ENCODE measurements at places on chromosomes 1 and 21.

DNA sequence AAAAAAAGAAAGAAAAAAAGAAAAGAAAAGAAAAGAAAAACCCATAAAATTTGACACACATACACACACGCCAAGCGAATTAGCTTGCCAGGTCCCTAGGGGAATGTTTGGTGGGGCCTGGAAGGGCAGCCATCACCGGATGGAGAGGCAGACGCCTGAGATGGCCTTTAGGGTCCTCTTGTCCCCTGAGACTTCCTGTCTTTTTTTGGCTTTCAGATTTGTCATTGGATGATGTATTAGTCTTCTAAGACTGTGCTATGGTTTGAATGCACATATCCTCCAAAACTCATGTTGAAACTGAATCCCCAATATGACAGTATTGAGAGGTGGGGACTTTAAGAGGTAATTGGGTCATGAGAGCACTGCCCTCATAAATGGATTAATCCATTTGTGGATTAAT, 211.8 kb downstream of the TOMM20 start:
- no peak for DNase-seq

DNA sequence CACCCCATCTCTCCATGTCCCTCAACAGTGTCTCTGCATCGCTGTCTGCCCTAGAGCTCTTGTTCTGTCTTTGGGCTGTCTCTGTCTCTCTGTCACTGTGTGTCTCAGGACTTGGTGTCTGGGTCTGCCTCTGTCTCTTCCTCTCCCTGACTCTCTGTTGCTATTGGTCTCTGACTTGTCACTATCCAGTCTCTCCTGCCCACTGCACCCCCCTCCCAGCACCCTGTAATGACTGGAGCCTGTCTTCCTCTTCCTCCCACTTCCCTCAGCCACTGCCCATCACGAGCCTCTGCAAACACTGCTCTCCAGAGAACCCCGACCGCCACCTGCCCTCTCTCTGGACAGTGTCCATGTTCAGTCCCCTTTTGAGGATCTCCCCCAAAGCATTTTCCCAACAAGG, 12.1 kb downstream of the PEAR1 start:
- DNase-seq: no peak

DNA sequence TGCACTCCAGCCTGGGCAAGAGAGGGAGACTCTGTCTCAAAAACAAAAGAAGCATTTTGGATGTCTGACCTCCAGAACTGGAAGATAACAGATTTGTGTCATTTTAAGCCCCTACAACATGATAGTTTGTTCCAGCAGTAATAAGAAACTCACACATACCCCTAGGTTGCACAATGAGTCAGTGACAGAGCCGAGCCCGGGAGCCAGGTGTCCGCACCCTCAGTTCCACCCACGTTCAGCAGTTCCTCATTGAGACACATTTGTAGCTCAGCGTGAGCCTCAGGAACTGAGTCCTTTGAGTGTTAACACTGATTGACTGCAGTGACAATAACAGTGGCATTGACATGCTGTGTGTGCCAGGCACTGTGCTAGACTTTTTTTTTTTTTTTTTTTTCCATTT, 19.8 kb downstream of the LRRC38 start:
- DNase-seq: no peak

DNA sequence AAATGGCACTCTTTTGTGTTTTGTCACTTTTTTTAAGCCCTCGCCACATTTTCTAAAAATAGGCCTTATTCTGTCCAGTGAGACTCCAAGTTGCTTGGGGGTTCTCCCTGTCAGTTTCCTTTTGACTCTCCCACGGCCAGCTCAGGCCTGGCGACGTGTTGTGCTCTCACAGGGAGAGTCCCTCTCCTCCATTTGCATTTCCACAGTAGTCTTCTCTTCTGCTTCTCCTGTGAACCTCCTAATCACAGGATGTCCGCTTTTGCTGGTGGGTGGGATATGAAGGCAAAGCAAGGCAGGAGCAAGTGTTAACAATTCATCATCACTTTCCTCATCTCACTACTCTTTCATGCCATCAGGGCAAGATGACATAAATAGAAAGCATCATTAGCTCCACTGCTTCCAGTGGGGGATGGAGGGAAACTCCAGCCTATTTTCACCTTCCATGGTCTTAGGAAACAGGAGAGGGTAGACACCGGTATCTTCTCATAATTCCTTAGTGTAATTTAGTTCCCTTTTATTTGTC, 99.8 kb downstream of the INTS7 start:
- no peak for DNase-seq

- no peak for DNase-seq
Measured at GRCh38 chr1:27999055-27999454, 39.3 kb downstream of the XKR8 start.

DNA sequence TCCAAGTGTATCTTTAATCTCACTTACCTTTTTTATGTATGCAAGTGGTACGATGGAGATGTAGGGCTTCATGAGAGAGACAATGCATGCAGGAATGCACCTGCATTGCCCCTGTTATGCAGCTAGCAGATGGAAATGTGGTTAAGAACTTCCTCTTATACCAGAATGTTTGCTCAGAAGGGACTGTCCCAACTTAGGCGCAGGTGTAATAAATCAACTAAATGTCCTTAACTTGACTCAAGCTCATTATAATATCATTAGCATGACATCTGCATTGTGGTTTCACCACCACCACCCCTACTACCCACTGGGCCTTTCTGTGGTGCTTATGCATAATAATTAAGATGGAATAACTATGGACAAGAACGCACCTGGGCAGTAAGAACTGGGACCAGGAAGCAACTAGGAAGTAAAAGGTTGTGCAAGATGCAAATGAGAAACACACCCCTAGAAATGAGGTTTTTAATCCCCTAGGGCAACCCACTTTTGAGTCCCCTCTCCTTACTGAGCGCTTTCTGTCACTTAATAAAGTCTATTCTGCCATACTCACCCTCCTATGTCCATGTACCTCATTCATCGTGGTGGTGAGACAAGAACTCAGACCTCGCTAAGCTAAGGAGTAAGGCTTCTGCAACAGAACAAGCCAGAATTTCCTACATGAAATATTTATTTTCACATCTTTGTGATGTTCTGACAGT, 1103.3 kb upstream of the B3GALT2 start:
- DNase-seq: no peak

- DNase-seq: no peak
Measured at GRCh38 chr1:53111073-53111556, 31.3 kb downstream of the SLC1A7 start.

GRCh38 chr1:25098717-25099116, 133.6 kb downstream of the SYF2 start:
- DNase-seq: no peak

DNA sequence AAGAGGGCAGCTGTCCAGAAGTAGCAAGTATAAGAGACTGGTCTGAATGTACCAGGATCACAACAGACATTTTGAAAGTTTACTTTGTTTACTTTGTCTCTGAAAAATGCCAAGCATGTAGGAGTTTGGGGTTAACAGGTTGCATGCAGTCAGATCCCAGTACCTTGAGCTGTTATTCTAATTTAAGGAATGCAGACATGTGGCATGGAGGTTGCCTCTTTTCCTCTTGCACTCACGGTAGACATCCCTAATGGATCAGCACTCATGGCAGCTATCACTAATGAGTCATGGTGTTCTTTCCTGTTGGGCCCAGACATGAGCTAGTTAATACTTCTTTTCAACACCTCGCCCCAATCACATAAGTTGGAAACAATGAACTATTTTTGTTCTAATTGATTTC, 67.3 kb downstream of the GADD45A start:
- no peak for DNase-seq

- DNase-seq: no peak
Measured at GRCh38 chr1:64928325-64928724, 38.0 kb downstream of the JAK1 start.

- DNase-seq: no peak
Measured at GRCh38 chr1:228669242-228669585, 66.1 kb upstream of the RHOU start.

- no peak for DNase-seq
Measured at GRCh38 chr21:31915566-31915965, 42.7 kb downstream of the HUNK start.

- DNase-seq: no peak
Measured at GRCh38 chr1:29271724-29272123, 35.4 kb downstream of the PTPRU start.

GRCh38 chr1:181712711-181713110, 229.4 kb downstream of the CACNA1E start:
- DNase-seq: no peak

DNA sequence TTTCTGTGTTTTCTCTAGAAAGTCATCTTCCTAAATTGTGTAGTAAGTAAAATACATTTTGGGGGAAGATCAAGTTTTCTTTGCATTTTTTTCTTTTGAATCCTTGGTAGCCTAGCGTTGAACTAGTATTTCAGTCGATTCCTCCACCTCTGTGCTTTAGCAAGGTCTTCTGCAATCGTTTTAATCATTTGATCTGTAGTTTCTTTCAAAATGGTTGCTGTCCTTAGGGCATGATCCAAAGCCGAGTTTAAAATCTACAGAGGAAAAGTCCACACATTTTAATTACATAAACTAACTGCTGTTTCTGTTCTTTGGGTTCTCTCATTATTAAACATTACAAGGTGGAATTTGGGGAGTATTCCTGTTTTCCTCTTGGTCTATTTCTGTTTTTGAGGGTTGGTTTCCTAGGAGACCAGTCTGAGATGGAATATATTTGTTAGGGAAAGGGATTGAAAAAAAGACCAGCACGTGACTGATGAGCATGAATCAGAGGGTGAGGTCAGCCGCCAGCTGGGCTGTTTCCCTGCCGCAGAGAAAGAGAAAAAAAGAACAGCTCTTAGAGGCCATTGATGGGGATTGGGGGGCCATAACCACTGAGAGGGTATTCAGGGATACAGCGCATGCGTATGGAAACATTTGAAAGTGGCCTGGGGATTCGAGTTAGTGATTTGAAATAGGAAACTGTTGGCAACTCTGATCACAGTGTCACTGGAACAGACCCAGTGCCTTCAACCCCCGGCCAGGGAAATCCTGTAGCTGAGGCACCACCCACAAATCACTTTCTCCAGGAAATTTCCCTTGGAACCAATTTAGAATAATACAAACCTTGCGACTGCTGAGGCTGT, 40.6 kb downstream of the AKNAD1 start:
- peak; percentile 85 for DNase-seq

GRCh38 chr1:154186852-154187501, 4.9 kb downstream of the TPM3 start:
- no peak for DNase-seq

GRCh38 chr1:150576794-150577556, 2.4 kb downstream of the MCL1 start:
- DNase-seq: no peak

- no peak for DNase-seq
Measured at GRCh38 chr1:186930238-186930637, 101.5 kb downstream of the PLA2G4A start.

DNA sequence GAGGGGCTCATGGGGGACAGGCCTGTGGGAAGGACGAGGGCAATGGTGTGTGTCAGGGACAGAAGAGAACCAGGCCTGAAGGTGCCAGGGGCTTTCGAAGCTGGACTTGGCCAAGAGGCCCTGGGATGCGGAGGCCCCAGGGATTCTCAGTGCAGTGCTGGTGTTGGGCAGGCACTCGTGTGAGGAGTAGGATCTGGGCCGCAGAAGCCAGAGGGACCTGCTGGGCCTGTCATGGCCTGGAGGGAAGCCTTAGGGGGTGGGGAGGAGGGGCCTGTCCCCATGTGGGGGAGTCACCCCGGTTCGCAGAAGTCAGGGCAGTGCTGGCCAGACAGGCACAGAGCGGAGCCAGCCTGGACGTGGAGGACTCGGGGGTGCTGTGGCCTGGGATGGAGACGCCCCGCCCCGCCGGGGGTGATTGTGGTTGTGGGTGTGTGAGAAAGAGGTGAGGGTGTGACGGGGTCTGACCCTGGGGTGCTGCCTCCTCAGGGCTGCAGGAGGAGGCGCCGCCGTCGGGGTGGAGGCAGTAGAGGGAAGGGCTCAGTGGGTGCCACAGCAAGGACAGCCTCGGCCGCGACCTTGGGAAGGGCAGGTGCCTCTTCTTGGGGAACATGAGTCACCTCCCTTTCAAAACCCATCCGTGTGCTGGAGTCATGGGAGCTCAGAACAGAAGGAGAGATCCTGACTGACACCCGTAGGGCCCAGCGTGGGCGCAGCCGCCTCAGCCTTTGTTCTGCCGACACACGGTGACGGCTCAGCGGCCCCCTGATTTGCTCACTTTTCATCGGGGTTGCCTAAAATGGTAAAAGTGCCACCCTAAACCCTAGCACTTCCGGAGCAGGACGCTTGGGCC, 33.9 kb downstream of the FAAP20 start:
- DNase-seq: peak; percentile 69

- DNase-seq: no peak
Measured at GRCh38 chr1:105243411-105243810, 1493.7 kb downstream of the AMY1C start.

GRCh38 chr1:186958520-186958919, 129.8 kb downstream of the PLA2G4A start:
- DNase-seq: no peak

- DNase-seq: no peak
Measured at GRCh38 chr21:35363458-35363857, 314.4 kb upstream of the RUNX1 start.

- DNase-seq: no peak
Measured at GRCh38 chr1:164765557-164765956, 206.6 kb downstream of the PBX1 start.

DNA sequence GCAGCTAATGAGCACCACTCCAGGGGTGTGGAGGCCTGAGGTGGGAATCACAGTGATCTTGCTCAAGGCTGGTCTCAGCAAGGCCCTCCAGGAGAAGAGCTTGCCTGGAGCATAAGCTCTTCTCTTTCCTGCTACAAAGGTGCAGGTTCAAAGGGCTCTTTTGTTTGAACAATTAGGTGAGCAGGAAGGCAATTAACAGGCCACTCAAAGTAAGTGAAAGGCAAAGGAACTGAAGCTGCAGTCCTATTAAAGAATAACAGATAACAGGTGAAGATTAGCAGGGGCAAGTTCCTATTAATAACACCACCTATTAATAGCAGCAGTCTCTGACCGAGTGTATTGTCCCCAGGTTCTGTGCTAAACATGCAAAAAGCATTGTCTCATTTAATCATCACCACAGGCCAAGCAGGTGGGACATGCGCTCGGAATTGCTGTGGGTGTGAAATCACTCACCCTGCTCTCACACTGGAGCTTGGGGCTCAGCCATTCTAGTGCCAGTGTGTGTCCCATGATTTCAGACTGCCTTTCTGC, 113.8 kb downstream of the RHOU start:
- DNase-seq: no peak

DNA sequence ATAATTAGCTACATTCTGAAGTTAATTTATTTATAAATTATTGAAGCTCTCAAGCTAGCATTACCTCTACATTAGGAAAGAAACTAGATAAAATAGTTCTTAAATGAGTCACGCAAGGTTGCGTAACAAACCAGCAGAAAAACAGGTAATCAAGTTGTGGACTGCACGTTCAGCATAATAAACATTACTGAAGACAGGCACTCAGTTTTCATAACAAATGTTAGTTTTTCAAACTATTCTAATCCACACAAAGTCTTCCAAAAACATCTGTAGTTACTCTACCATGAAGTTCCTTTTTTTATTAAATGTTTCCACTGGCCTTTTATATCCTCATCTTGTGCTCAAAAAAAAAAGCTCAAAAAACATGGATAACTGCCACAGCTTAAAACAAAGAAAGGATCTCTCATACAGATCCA, 1.3 kb downstream of the TOR1AIP2 start:
- DNase-seq: no peak

- no peak for DNase-seq
Measured at GRCh38 chr1:108070662-108071061, 105.7 kb upstream of the VAV3 start.

All from caudate nucleus (tissue), 63 donors.